ENCODE measurements at places on chromosomes 2 and 18.

DNA sequence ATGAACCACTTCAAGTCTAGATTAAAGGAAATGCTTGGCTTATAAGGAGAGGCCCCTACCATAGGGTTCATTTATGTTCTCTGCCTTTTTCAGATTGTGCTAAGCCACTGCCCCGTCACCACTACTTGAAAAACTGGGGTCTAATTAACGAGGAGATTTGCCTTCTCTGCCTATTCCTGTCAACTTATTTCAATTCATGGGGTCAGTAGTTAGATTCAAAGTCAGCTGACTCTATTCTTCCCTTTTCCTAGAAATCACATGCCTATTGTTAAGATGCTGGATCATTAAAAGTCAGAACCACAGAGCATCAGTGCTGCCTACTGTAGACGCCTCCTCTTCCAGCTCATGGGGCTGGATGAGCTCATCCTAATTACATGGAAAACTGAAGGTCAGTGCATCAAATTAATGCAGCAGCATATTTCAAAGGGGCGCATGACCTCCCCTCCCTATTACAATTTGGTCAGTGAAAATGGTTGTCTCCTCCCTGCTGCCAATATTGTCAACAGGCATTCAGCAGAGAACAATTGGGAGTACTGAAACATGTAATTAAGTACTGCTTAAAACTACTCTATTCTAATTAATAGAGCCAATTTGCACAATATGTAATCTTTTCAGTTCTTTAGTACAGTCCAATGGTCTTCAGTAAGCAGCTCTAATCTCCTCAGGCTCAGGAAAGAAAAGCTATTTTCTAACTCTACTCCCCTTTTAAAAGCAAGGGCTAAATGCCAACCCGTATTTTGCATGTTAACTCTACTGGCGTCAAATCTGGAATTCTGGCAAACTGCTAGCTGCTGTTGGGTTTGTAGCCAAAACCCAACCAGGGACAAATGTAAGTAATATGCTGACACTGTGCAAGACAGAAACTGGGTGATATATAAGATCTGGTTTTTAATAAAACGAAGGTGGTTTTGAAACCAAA, 117.4 kb upstream of the ITGB6 start:
- no peak for DNase-seq

DNA sequence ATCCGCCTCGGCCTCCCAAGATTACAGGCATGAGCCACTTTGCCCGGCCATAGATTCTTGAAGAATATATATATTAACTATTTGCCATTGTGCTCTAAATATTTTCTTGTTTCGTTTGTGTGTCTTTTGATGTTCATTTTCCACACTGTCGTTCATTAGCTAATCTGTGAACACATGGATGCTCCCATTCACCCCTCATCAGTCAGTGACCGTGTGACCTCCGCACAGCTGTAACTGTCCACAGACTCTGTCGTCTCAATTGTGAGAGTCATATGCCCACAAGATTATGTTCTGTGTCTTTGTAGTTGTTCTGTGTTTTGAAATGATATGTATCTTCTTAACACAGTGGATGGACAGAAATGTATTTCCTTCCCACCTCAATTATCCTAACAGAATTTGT, 29.6 kb downstream of the RAMP1 start:
- DNase-seq, result no peak

- peak; percentile 7 for DNase-seq
These were observed 25.0 kb downstream of the DCDC2C start for GRCh38 chr2:3728104-3729054.

GRCh38 chr2:9802576-9802993, 40.7 kb upstream of the TAF1B start:
- DNase-seq, result no peak

GRCh38 chr2:30334762-30335363, 103.5 kb downstream of the LBH start:
- DNase-seq, result no peak

- no peak for DNase-seq
These were observed 2.7 kb upstream of the LAPTM4A start for GRCh38 chr2:20054119-20054518.

- DNase-seq, result no peak
These were observed 101.1 kb downstream of the HS1BP3 start for GRCh38 chr2:20549691-20550348.

GRCh38 chr2:120222186-120223033, 790 bp downstream of the TMEM185B start:
- no peak for DNase-seq

- no peak for DNase-seq
These were observed 243.6 kb downstream of the OSR1 start for GRCh38 chr2:19114754-19115231.

GRCh38 chr18:27887287-27887686, 289.6 kb downstream of the CDH2 start:
- DNase-seq, result no peak

DNA sequence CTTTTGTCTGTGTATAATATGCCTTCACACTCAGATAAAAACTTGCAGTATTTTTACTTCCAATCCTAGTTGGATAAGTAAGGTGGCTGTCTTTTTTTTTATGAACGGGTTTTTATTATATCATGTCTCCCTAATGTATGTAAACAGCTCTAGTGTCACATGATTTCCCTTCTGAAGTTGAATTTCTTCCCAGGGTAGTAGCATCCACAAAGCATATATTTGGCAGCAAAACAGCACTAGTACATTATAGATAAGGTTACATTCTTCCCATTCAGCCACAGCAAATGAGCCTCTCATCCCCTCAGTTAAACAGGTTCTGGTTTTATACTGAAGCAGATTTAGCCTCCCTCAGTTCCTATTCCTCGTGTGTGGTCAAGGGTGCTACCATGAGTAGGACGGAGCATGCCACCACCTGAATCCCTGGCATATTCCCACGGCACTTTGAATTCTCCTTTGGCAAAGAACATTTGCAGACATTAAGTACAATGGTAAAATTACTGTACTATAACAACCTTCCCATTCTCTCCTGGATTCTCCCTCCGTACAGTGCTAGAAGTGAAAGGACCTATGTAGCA, 15.4 kb upstream of the DTNA start:
- DNase-seq, result no peak

DNA sequence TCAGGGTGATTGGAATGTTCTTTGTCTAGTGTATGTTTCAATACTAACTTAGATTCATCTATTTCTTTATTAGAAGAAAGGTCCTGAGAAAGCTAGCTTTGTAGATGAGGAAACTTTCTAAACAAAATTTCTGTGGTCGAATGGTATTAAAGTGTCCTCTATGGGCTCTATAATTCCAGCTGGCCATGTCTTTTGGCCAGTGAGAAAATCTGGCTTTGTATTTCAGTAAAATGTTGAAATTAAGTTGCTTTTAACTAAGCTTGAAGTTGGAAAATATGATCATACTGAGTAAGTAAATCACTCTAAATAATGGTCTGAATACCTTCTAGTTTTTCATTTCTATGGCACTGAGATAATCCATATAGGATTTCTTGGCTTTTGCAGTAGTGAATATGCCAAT, 148.8 kb downstream of the RDH14 start:
- DNase-seq, result no peak

DNA sequence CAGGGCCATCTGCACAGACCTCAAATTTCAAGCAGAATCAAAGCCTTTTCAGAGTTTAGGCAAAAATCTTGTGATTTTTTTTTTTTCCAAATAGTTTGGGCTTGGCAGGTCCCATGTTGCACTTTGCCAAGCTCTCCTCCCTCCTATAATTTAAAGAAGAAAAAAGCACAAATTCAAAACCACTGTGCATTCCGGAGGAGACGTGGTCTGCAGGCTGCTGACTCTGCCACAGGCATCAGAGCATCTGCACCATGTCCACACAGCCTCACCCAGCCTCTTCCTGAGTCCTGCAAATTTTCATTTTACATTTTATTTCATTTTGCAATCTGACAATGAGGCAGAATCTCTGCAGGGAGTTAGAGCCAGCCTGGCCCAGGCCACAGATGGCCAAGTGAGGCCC, 15.7 kb upstream of the GPC1 start:
- no peak for DNase-seq

GRCh38 chr2:237128026-237128703, 42.5 kb downstream of the COPS8 start:
- peak; percentile 94 for DNase-seq

DNA sequence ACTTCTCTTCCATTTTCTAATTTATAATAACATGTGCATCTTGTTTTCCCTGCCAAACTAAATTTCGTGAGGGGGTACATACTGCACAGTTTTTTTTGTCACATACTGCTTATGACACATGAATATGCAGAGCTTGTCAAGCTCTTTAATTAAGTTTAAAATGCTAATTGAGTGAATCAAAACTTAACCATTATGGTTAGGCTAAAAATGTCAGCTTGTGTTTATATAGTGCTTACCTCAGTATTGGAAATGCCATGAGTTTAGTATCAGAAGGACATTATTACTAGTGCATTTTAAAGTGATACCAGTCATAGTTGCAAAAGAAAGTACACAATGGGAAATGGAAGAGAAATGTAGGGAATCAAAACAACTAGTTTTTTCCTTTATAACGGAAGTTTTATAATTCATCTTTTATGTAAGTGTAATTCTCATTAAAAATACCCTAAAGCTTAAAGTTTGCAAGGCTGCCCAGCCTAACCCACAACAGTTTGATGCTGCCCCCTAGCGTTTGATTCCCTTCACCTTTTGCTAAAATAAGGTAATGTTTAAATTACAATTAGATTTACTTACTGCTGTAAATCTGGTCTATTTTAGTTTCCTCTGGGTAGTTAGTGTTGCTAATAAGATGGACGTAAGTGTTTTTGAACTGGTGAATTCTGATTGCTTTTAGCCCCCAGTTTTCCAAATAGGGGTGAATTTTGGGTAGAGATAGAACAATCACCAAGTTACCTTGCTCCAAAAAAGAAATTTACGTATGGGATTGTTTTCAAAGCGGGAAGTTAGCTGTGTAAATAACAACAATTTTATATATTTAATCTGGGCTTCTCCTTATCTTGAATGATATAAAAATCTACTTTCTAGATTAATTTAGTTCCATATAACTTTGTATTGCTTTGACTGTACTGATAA, 3.2 kb downstream of the SLC39A10 start:
- DNase-seq, result peak; percentile 47

DNA sequence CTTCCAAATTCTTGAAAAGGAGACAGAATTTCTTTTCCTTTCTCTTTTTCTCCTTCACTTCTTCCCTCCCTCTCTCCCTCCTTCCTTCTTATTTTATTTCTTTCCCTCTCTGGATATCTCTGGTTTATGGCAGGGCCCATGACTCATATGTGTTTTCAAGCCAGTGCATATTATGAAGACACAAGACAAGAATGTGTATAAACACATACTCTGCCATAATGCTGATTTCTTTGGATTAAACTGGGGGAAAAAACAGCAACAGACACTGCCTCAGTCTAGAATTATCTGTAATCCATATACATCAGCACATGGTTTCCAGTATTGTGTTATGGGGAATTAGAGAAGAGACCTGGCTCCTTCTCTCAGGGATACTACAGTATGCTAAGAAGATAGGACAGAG, 82.8 kb upstream of the CPO start:
- DNase-seq, result no peak

DNA sequence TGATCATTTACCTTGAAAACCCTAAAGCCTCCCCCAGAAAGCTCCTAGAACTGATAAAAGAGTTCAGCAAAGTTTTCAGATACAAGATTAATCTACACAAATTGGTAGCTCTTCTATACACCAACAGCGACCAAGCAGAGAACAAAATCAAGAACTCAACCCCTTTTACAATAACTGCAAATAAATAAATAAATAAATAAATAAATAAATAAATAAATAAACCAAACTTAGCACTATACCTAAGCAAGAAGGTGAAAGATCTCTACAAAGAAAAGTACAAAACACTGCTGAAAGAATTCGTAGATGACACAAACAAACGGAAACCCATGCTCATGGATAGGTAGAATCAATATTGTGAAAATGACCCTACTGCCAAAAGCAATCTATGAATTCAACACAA, 182.0 kb upstream of the RND3 start:
- no peak for DNase-seq

DNA sequence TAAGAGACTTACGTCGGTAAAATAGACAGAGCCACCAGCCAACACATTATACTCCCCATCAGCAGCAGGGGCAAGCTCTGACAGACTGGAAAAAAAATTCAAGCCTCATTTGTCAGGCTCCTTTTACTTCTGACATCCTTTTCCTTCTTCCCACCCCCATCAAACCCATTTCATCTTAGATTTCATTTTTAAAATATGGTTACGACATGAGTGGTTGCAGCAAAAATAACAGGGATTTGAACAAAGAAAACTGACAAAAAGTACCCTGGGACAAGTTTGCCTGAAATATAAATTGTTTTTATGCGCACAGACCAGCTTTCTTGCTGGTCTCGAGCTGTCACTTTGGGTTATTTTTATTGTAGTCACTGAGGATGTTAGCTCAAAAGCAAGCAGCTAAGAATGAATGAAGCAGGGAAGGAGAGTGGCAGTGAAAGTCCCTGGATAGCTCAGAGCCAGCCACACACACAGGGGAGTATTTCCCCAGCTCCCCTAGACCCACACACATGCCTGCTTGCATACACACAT, 30.7 kb upstream of the LINC00305 start:
- no peak for DNase-seq

DNA sequence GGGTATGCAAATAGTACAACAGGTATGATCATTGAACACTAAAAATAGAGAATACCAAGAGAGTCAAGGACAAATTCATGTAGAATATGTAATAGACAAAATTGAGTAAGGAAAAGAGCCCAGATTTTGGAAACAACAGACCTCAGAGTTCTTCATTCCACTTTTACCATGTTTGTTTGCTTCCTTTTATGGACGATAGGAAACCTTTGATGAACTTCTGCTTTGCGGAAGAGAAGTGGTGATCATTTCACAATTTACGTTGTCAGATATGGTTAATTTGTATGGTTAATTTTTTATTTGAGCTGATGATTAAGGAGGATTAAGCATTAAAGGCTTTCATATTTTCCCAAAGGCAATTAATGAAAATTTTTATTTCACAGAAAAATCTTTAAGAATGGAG, 16.3 kb downstream of the MARCHF7 start:
- DNase-seq, result no peak

DNA sequence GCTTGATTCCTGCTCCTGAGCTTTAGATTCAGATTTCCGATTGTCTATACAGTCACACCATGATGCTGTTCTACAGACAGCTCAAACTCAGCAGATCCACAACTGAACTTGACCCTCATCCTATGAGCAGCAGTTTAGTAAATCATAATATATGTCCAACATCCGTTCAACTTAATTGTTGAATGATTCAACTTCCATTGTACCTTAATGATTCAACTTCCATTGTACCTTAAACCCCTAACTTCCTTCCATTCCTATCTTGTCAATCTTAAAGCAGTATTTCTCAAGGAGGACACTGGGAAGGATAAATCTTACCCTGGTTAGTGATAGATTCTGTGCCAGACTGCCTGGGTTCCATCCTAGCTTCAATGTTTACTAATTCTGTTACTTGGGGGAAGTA, 60.1 kb downstream of the PIGN start:
- no peak for DNase-seq

- no peak for DNase-seq
These were observed 40.8 kb downstream of the TSN start for GRCh38 chr2:121796239-121796638.

DNA sequence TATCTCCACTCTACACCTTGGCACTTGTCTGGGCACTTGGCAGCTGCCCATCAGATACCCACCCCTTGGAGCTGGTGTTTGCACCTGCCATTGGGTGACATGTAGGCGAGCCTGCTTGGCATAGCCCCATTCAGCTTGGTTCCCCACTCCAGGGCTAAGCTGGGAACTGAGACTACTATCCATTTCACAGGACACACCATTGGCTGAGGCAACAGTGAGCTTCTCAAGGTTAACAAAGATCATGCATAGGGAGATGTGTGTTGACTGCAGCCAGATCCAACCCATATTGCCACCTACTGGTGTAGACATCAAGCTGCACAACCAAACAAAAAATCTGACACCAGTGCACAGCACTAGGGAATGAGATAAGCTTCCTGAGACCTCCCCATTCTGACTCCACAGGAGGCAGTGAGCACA, 1389.8 kb upstream of the TMEFF2 start:
- no peak for DNase-seq
